Muscle of leg (tissue), 16 donors: ENCODE measurements at places on chromosomes 13 and 19. TPM values are rescaled to one million over a fixed set of nuclear protein-coding genes. Genes with fewer than 3 reads are reported as not detected.

The FAAP24 gene
- 1.2 TPM for total RNA-seq

The PALM3 gene
- total RNA-seq, result 0.18 TPM

DNA sequence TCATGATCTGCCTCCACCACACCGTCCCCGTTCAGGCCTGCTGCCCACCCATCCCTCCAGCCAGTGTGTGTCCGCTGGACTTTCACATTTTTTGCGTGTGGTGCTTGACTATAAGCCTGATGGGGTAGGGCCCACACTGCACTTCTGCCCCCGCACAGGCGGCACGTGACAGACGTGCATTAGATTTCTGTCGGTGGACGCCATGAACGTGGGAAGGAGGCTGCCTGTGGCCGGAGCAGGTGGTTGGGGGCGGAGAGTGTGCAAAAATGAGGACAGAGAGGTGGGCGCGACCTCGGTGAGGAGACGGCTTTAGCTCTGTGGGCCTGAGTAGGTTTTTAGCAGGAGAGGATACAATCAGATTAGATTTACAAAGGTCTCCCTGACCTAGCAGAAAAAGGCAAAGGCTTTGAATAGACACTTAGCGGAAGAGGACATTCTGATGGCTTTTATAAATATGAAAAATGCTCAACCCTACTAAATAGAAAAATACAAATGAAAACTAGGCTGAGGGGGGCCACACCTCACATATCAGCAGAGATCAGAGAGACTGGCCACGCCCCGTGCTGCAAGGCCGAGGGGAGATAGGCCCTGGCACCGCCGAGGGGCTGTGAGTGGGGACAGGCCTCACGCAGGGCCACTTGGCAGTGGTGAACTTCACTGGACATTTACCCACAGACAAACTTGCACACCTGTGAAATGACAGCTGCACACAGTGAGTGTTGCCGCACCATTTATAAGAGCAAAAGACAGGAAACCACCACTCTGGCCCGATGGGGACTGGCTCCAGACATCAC, 25.4 kb downstream of the PAK4 start:
- H3K27me3 ChIP-seq, result no peaks in the 10 kb centered on the region
- H3K36me3 ChIP-seq, result peaks cover 7% of the 10 kb centered on the region
- H3K27ac ChIP-seq, result no peak overlapping the region

DNA sequence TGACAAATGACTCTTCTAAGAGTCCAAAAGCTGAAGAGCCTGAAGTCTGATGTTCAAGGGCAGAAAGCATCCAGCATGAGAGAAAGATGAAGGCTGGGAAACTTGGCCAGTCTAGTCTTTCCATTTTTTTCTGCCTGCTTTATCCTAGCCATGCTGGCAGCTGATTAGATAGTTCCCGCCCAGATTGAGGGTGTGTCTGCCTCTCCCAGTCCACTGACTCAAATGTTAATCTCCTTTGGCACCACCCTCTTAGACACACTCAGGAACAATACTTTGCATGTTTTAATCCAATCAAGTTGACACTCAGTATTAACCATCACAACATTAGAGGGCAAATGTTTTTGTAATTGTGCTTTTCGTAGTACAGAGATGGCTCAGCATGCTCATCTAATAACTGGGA, 267.5 kb upstream of the KLHL1 start:
- H3K27me3 ChIP-seq, result no peaks in the 10 kb centered on the region
- no peaks in the 10 kb centered on the region for H3K36me3 ChIP-seq
- no peaks in the 10 kb centered on the region for H3K4me1 ChIP-seq
- H3K4me3 ChIP-seq, result no peak overlapping the region
- H3K27ac ChIP-seq, result no peak overlapping the region
- DNase-seq, result no peak

GRCh38 chr19:10820173-10820572, 15.8 kb downstream of the TMED1 start:
- no peak overlapping the region for H3K4me3 ChIP-seq
- H3K27me3 ChIP-seq, result no peaks in the 10 kb centered on the region
- no peak overlapping the region for H3K27ac ChIP-seq
- H3K4me1 ChIP-seq, result peaks cover 23% of the 10 kb centered on the region

- H3K36me3 ChIP-seq, result no peaks in the 10 kb centered on the region
- H3K4me3 ChIP-seq, result no peak overlapping the region
- H3K27me3 ChIP-seq, result peaks cover 3% of the 10 kb centered on the region
These were observed 9.9 kb downstream of the FXYD5 start for GRCh38 chr19:35164418-35164817.

GRCh38 chr19:54489341-54489740, 13.3 kb upstream of the LAIR2 start:
- DNase-seq, result no peak
- no peak overlapping the region for H3K27ac ChIP-seq
- no peaks in the 10 kb centered on the region for H3K36me3 ChIP-seq
- peaks cover 2% of the 10 kb centered on the region for H3K27me3 ChIP-seq
- no peak overlapping the region for H3K4me3 ChIP-seq

DNA sequence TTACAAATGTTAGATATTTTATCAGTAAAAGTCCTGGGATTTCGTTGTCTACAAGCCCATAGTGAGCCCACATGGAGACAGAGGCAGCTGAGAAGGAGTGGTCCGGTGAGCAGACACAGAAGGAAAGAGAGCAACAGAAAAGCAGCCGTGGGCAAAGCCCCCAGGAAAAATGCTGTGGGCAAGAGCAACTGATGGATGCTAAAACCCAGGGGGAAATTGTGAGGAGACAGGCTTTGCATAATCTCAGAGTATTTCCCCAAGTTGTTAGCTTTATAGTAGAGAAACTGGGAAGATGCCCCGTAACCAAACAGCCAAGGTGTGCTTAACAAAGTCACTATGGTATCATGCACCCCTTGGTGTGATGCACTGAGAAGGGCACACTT, 35.1 kb downstream of the GJA3 start:
- no peak overlapping the region for H3K4me3 ChIP-seq
- no peaks in the 10 kb centered on the region for H3K36me3 ChIP-seq
- H3K4me1 ChIP-seq, result peaks cover 22% of the 10 kb centered on the region
- H3K27me3 ChIP-seq, result peaks cover 31% of the 10 kb centered on the region
- no peak for DNase-seq

DNA sequence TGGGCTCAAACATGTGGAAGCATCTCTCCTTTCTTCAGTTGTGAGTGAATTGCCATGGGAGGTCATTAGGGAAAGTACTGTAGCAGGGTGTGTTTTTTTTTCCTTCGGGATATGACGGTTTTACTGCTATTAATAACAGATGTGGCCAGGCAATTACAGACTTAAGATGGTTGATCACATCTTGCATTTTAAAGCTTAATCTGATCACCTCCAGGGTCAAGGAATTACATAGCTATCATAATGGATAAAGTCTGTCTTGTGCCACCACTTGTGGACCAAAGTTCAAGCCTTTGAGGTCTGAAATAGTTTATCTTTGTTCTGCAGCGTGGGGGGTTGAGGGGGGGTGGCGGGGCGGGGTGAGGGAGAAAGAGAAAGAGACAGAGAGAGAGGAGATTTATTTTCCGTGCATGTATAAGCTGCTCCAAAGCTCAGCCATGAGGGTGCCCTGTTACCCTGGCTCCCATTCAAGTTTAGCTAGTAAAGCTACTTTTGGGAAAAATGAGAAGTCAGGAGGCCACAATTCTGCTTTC, 5.5 kb upstream of the SERP2 start:
- peaks cover 4% of the 10 kb centered on the region for H3K27me3 ChIP-seq
- H3K27ac ChIP-seq, result no peak overlapping the region
- H3K4me3 ChIP-seq, result no peak overlapping the region
- no peak for DNase-seq
- H3K36me3 ChIP-seq, result no peaks in the 10 kb centered on the region

- peaks cover 10% of the 10 kb centered on the region for H3K4me1 ChIP-seq
- H3K36me3 ChIP-seq, result no peaks in the 10 kb centered on the region
- no peaks in the 10 kb centered on the region for H3K27me3 ChIP-seq
- H3K4me3 ChIP-seq, result no peak overlapping the region
- no peak overlapping the region for H3K27ac ChIP-seq
- no peak for DNase-seq
These were observed 132.8 kb upstream of the SPRY2 start for GRCh38 chr13:80473695-80474094.

GRCh38 chr13:49441846-49442245, 2.0 kb downstream of the CAB39L start:
- DNase-seq, result no peak
- peaks cover 5% of the 10 kb centered on the region for H3K4me1 ChIP-seq
- H3K4me3 ChIP-seq, result no peak overlapping the region
- no peaks in the 10 kb centered on the region for H3K27me3 ChIP-seq

DNA sequence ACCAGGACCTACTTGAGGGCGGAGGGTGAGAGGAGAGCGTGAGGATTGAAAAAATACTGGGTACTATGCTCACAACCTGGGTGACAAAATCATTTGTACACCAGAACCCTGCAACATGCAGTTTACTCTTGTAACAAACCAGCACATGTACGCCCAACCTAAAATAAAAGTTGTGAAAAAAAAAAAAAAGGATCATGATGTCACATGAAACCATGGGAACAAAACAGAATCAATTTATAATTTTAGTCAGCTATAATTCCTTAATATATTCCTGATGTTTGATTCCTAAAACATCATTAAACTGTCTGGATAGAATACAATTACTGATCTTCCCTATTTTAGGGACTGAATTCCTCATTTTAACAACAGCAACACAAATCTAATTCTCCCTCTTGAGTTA, 160.6 kb upstream of the SPRY2 start:
- H3K4me1 ChIP-seq, result no peaks in the 10 kb centered on the region
- peak; percentile 72 for DNase-seq
- no peaks in the 10 kb centered on the region for H3K27me3 ChIP-seq
- H3K4me3 ChIP-seq, result no peak overlapping the region

DNA sequence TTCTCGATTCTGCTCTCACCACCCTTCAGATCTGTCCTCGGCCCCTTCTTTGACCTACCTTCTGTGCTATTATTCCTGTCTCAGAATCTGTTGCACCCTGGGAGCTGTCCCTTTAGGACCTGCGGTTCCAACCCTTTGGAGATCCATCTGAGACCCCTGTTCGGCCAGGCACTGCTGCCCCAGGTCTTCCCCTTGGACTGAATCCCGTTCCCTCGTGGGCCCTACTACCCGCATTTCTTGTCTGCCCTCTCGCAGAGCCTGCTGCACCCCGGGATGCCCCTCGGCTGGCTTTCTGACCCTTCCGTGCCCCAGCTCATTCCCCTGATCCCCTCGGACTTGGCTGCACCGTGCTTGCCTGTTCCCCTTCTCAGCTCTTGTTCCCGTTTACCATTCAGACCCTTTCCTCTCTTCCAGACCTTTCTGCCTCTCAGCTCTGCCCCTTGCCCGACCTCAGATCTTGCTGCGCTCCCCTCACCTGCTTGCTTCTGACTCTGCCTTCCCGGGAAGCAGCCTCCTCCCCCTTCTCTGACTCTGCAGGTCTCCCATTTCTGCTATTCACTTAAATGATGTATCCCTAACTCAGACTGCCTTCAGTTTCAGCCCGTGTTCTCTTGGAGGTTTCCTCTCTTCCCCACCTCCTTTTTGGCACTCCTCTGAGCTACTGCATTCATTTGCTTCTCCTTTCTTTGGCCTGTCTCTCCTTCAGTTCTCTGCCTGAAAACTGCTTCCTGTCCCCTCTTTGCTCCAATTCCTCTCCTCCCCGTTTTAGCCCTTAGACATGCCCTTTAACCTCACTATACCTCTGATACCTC, 1.1 kb downstream of the ARHGAP35 start:
- H3K27ac ChIP-seq, result peak overlapping the region; percentile 80
- DNase-seq, result peak; percentile 75
- H3K27me3 ChIP-seq, result no peaks in the 10 kb centered on the region
- H3K4me3 ChIP-seq, result peak overlapping the region; percentile 75
- H3K36me3 ChIP-seq, result peaks cover 3% of the 10 kb centered on the region

DNA sequence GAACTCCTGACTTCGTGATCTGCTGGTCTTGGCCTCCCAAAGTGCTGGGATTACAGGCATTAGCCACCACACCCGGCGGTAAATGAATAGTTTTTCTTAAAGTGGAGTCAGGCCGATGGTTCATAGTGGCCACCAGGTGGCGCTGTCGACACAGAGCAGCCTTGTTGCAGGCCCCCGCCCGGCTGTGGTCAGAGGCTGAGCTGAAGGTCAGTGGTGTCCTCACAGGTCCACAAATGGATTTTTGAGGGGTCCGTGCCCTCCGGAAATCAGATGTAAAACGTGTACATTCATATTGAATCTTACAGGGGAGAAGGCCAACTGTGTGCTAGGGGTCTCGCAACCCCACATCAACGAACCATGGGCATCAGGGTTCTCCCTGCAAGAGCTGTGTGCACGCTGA, 13.4 kb upstream of the WDR18 start:
- peaks cover 3% of the 10 kb centered on the region for H3K4me1 ChIP-seq
- H3K4me3 ChIP-seq, result no peak overlapping the region
- DNase-seq, result no peak
- peaks cover 7% of the 10 kb centered on the region for H3K27me3 ChIP-seq

GRCh38 chr13:24724714-24725113, 39.3 kb upstream of the RNF17 start:
- H3K4me3 ChIP-seq, result no peak overlapping the region
- no peaks in the 10 kb centered on the region for H3K36me3 ChIP-seq
- H3K27ac ChIP-seq, result no peak overlapping the region
- peaks cover 3% of the 10 kb centered on the region for H3K27me3 ChIP-seq

DNA sequence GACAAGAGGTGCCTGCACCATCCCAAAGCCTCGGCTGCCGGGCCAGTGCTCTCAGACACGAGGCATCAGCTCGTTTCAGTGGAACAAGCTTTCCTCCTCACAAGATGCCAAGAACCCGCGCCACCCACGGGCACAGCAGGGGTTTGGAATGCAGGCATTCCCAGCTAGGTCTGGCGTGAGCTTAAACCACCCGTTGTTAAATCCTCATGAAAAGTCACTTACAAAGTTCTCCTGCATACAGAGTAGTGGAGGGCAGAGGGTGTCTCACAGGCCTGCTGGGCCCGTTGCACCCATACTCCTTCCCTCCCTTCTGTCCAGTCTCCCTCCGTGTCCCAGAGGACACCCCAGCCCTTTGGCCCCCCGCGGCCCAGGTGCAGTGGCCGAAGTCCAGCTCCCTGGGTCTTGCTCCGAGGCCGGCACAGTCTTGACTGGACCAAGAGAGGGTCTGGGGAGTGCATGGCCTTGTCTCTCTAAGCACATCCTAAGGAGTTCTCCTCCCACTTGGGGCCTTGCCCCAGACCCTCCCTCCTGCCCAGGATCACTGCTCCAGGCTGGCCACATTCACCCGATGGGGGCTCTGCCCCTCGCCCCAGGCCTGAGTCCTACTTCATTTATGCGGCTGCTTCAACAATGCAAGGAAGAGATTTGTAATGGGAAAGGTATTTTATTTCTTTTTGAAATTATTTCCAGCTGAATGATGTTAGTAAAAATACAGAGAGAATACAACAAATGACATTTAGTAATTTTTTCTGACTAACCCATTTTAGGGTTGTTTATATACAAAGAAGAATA, 35.2 kb upstream of the GRTP1 start:
- peak overlapping the region; percentile 7 for H3K27ac ChIP-seq
- H3K36me3 ChIP-seq, result no peaks in the 10 kb centered on the region
- no peak overlapping the region for H3K4me3 ChIP-seq
- no peak for DNase-seq
- peaks cover 53% of the 10 kb centered on the region for H3K4me1 ChIP-seq
- H3K27me3 ChIP-seq, result no peaks in the 10 kb centered on the region
